ENCODE measurements at places on chromosomes 12 and 14.

GRCh38 chr14:91241863-91242262 is 2.6 kb downstream of the GPR68 start:
- no peak for DNase-seq

DNA sequence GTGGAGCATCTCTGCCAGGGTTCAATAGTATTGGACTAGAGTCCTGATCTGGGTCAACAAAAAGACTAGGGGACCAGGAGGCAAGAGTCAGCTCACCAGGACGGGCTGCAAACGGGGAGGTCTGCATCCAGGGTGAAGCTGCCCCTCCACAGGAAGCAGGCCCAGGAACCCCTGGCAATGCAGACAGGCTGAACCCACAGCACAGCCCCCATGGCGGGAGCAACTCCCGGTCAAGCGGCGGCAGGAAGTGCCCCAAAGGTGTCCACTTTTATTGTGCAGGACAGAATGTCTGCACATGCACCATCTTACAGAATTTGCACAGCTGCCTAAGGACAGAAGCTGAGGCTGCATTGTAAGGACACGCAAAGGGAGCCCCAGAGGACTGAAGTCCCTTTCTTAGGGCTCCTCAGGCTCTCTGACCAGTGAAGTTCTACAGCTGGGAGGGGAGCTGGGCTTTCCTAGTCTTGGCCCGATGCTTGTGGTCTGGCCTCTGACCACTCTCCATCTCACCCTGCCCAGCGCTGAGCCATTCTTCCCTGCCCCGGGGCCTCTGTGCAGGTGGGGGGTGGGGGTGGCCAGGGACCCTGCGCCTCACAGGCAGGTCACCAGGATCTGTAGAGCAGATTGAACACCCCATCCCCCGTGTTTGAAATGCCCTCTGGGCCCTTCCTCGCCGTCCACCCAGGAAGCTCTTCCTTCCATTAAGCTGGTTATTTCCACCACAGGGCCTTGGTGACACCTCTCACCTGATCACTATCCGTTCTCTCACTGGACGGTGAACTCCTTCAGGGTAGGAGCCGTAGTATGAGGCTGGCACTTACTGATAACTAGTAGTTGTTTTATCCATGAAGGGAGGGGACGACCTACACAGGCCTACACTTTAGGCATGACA is 75.9 kb downstream of the NINJ2 start:
- no peak for DNase-seq

GRCh38 chr12:23576372-23576771 is 373.1 kb downstream of the SOX5 start:
- DNase-seq, result no peak

DNA sequence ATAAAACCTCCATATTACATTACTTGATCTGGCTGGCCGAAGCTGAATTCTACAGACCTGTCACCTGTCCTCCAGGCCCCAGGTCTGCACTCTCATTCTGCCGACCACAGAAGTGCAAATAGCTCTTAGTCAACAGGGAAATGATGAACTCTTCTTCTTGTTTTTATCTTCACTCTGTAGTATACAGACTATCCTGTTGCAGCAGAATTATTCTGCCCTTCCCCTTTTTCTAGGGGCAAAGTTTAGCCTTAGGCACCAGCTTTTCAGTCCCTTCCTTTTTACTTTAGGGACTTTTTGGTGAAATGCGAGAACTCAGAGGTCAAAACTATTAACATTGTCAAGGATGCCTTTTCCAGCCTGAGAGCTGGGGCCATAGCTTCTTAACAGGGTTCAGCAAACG is 229.6 kb upstream of the EGLN3 start:
- no peak for DNase-seq

DNA sequence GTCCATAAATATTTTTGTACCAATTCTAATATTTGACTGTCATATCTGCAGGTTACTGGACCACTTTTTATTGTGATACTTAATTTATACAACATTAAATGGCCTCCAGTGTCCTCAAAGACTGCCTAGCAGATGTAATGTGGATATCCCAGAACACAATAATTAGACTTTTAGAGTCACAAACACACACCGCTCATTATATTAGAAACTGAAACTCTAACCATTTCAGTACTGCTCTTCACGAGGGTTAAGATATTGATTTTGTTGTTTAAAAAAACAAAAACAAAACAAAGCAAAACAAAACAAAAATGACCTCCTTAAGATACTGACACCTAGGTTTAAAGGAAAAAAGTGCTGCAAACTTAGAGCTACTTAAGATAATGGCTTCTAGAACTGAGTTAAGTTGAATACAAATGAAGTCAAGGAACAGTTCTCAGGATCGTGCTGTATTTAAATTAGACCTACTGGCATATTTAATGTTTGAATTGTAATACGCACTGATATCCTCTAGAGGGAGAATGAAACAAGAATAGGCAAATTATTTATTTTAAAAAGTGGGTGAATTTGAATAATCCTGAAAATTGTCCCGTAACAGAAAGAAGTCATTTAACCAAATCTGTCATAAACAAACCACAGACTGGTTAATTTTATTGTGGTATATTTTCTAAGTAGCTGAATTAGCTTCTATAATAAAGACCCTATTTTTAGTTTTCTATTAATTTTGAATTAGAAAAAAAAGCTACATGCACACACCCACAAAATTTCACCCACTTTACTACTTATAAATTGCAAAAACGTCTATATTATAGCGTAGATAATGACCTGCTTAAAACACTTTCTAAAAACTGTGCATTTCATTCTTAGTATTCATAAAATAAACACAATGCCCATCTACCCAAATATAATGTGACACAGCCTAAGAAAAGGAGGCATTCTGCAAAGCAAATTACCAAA is 395.2 kb upstream of the DCN start:
- DNase-seq, result no peak

DNA sequence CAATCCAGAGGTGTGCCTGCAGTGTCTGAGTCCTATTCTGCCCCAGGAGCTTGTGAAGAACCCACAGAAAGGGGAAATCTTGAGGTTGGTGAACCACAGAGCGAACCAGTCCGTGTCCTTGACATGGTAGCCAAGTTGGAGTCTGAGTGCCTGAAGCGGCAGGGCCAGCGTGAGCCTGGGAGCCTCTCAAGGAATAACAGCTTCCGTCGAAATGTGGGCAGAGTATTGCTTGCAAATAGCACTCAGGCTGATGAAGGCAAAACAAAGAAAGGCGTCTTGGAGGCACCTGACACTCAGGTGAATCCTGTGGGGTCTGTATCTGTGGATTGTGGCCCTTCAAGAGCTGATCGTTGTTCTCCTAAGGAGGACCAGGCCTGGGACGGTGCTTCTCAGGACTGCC is 60.5 kb downstream of the ATG14 start:
- no peak for DNase-seq

- DNase-seq, result no peak
Measured at GRCh38 chr14:105143451-105144025, 25.0 kb downstream of the JAG2 start.

DNA sequence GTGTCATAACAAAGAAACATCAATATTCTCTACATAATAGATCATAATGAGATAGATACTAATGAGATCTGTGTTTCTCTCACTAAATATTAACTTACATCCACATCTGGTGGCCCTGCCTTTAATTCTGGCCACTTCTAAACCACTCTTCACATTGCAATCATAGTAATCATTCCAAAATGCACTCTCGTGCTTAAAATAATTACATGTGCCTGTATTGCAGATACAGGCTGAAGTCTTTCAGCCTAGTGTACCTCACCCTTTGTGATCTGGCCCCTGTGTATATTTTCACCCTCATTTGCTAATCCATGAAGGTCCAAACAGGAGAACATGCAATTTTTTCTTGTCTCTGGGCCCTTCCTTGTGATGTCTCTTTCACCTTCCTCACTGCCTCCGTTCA is 108.0 kb downstream of the LIN7A start:
- DNase-seq, result no peak

DNA sequence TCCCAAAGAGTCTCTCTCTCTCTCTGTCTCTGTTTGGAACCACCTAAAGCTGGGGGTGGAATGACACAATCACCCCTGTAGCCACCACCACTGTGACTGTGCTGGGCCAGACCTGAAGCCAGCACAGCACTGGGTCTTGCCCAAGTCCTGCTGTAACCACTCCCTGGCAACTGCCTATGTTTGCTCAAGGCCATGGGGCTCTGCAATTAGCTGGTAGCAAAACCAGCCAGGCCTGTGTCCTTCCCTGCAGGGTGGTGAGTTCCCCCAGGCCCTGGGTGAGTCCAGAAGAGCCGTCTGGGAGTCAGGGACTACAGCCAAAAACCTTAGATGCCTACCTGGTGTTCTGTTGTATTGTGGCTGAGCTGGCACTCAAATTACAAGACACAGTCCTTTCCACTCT is 50.8 kb downstream of the DGLUCY start:
- no peak for DNase-seq

DNA sequence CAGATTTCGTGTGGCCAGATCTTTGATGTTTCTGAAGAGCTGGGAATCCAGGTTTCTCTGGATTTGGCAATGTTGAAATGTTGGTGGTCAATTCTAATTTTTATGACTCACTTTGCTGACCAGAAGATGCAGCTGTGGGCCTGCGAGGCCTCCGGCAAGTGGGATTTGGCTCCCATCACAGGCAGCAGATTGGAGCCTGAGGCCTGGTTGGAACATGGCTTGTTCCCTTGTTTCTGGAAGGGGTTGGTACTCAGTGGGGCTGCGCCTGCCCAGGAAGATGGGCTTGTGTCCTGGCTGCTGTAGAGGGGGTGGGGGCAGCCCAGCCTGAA is 23.1 kb downstream of the FBRSL1 start:
- no peak for DNase-seq

DNA sequence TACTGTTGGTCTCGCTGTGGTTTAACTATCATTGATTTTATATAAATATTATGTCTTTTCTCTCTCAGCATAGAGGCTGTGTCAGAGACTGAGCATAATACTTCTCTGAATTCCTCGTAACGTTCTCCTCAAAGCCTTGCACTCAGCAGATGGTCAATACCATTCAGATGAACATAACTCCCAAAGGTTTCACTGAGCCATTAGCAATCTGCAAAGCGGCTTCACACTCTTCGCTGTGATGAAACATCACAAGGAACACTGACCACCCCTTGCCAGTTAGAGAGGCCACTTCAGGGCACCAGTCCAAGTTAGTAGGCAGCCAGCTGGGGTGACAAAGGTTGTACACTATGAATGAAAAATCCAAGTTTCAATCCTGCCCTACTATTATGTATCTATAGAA is 30.1 kb upstream of the STON2 start:
- DNase-seq, result no peak

- no peak for DNase-seq
Measured at GRCh38 chr14:56161658-56162057, 43.4 kb downstream of the PELI2 start.

DNA sequence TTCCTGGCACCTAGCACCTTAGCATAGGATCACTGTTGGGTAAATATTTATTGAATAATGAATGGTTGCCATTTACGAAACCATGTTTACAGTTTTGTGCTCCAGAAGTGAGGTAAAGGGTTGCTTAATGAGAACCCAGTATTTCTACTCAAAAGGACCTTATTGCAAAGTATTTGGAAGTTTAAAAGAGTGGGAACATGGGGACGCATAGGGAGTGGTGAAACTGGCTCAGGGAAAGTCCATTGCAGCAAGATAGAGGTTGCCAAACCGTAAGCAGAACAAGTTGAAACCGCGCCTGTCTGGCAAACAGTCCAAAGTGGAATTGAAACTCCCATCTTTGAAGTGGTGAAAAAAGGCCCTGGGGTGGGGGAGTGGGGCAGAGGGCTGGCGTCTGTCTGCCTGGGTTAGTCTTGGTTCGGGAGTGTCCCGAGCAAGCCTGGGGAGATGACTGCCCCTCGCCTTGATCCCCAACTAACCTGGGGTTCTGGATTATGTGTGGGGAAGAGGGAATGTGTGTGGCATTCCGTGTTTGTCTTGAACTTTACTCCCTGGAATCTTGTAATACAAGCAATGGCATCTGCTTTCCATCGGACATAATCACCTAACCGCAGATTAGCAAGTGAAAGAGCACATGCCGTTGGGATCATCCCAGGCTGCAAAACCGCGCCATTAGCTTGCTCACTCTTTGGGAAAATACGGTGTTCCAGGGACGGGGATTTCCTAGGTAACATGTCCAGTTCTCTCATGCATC is 7.2 kb downstream of the ALDH2 start:
- no peak for DNase-seq

DNA sequence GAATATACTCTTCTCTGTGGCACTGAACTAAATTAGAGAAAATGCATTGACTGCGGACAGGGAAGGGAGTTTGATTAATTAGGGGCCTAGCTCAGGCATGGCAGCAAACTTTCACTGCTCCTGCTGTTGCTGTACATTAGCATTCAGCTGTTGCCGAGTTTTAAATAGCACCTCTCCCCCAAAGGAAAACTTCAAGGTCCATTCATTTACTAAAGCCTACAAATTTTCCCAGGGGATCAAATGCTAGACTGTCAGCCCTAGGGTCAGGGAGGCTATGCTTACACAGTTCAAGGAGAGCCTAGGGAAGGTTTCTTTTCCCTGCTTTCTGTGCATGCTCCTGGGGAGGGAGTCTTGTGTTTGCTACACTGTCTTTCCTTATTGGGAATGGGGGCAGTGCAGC is 60.0 kb upstream of the GZMB start:
- DNase-seq, result no peak

DNA sequence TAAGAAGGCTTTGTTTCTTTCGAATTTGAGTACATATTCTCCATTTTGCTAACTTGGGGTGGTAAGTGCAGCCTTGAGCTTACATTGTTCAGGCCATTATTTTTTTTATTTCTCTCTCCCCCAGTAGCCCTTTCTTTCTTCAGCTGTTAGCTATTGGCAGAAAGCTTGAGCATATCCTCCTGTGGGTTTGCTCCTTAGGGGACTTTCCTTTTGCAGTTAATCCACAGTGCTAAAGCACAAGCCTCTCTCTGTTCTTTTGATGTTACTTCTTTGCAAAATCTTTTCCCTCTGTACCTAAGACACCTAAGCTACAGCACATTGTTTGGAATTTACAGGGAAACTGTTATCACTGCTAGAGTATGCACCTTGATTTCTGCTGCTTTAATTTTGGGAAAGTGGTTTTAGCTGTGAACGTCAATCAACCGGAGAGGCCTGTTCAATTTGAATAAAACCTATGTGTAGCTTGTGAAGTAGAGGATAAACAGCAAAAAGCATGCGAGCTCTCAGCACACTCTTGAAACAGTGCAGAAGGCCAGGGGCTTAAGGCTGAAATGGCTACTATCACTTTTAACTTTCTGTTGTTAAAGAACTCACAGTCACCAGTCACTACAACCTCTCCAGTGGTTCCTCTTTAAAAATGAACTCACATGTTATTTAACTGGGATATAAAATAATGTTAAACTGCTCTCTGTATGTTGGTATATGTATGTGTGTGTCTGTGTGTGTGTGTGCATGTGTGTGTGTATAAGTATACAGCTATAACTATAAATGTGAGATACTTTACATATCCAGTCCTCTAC is 139.2 kb downstream of the PDZRN4 start:
- no peak for DNase-seq

All from DMS 273 treated with DMSO at 0.1 percent for 48 hours (cell line).